ENCODE measurements at places on chromosomes 7 and 10.

- DNase-seq, result no peak
Observed at GRCh38 chr7:117154721-117155120, 168.1 kb downstream of the WNT2 start.

GRCh38 chr7:98930464-98930863 lies 52.1 kb downstream of the TRRAP start:
- no peak for DNase-seq

DNA sequence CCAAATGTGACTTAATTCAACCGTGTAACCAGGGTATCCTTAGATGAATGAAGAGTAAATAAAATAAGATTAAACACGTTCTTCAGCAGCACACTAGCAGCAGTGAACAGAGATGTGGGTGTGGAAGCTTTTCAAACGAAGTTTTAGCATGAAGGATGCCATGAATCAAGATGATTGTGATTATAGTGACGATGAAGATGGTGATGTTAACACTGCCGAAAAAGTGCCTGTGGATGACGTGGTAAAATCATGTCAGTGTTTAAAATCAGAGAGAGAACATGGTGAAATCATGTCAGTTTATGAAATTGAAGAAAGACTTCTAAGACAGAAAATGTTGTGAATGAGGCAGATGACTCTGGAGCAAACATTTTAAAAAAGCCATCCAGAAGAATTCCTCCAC lies 19.2 kb downstream of the LCOR start:
- no peak for DNase-seq

DNA sequence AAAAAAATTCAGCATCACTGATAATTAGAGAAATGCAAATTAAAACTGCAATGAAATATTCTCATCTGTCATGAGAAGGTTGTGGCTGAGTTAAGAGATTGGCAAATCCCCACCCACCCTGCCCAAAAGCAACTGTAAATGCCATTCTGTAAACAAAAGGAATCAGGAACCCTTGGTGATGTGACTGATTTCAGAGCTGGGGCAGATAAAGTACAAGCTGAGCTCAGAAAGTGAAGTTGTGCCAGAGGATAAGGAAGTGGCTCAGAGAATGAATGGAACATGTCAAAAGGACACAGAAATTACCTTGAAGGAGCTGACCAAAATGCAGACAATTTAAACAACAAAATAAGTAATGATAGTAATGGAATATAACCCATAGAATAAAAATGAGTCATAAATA lies 32.7 kb upstream of the ARMS2 start:
- no peak for DNase-seq

DNA sequence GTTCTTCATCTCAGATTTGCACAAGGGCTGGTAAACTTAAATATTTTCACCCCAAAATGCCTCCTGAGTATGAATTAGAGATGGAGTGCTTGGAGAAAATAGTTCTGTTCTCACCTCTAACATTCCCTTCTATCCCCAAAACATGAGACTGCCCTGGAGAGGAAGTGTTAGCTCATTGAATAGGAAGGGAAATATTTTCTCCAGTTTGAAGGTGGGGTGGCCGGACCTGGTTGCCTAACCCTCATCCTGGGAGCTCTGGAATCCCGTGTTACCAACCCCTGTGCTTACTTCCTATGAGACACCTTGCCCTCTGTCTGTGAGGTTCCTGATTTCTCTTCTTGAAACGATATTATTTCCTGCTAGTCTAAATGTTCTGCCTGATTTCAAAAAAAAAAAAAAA lies 779 bp downstream of the IFIT2 start:
- no peak for DNase-seq

DNA sequence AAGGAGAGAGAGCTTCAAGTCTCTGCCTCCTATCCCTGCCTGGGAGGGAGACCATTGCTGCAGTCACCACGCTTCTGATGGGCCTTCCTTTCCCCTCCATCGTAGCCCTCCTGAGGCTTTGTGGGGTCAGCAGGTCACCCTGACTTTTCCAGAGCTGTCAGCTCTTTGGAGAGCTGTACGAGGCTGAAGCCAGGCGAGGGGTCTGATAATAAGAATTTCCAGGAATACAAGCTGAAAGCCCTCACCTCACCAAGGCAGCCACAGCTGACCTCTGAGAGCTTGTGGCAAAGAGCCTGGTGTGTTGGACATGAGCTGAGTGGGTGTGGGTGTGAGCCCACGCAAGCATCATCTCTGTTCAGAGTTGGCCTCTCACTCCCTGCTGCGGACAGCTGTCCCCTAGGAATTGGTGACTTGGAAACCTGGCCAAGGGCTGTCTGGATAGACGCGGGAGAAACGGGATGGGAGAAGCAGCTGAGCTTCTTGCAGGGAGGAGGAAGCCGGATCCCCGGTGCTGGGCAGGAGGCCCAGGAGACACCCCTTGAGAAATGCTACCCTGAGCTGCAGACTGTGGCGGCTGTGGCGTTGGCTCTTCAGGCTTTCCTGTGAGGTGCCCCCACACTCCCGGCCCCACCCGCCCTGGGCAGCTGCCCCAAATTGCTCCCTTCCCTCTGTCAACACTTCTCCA lies 122.1 kb upstream of the BTBD16 start:
- peak; percentile 46 for DNase-seq

GRCh38 chr10:48838834-48839233 lies 100.8 kb downstream of the LRRC18 start:
- DNase-seq, result no peak

GRCh38 chr10:20677340-20677739 lies 219.8 kb downstream of the NEBL start:
- no peak for DNase-seq

- no peak for DNase-seq
Observed at GRCh38 chr7:92809397-92809759, 27.0 kb downstream of the CDK6 start.

GRCh38 chr10:120962756-120963593 lies 111.8 kb downstream of the WDR11 start:
- no peak for DNase-seq

DNA sequence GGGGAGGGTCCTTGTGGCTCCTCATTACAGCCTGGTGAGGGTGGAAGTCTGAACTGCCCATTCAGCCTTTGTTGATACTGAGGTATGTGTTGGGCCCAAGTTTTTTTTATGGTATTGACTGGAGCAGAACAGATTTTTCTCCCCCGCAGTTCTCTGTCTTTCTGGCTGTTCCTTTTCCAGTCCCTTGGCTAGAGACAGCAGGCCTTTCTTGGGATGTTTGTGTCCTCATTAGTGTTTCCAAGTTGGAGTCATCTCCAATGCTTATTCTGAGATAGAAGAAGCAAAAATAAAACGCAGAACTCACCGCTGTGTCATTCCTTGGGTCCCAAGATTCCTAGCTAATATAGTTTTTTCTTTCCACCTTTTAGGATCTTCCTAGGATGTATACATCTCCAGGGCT lies 193.3 kb downstream of the RAMP3 start:
- no peak for DNase-seq

GRCh38 chr10:100114976-100115770 lies 33.5 kb upstream of the CPN1 start:
- DNase-seq, result peak; percentile 19

- no peak for DNase-seq
Observed at GRCh38 chr10:108598320-108598695, 1325.0 kb downstream of the XPNPEP1 start.

- no peak for DNase-seq
Observed at GRCh38 chr7:47982610-47983009, 3.2 kb upstream of the HUS1 start.

- DNase-seq, result no peak
Observed at GRCh38 chr10:75607576-75607975, 176.2 kb downstream of the LRMDA start.

DNA sequence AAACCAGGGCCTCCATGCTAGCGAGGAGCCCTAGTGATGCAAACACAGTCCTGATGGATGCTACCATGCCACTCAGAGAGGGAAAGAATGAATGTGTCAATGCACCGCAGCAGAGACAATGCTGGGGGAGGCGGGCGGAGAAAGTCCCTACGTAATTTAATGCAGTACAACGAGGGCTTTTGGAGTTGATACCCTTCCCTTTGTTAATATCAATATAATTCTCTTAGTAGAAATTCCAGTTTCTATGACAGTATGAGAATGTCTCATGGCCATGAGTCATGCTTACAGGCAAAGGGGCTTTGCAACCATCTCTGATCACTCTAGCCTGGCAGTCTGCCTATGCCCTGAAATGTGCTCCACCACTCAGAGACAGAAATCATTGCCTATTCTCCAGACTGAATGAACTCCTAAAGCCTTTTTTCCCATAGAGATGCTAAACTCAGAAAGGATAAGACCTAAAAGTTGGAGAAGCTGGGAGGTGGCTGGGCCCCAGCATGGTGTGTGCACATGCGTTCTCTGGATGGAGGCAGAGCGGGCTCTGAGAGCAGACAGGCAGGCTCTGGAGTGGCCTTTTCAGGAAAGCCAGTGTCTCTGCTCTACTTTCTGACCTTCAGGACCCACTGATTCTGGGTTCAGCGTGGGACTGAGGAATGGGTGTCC lies 20.3 kb upstream of the GIMAP2 start:
- no peak for DNase-seq

DNA sequence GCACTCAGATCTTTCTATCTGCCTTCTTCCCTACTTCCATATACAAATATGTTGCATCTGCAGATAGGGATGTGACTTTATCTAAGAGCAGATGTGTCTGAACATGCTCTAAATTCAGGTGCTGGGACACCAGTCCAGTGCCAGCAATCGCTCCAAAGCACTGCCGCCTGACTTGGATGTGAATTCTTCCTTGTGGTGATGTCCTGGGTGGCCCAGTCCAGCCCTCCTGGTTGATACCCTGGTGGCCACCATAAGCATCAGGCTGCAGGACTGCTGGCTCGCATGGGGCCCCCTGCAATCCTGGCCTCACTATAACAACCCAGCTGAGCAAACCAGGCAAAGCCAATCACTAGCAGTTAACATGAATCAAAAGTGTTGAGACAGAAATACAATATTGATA lies 149.2 kb upstream of the PDE1C start:
- no peak for DNase-seq

DNA sequence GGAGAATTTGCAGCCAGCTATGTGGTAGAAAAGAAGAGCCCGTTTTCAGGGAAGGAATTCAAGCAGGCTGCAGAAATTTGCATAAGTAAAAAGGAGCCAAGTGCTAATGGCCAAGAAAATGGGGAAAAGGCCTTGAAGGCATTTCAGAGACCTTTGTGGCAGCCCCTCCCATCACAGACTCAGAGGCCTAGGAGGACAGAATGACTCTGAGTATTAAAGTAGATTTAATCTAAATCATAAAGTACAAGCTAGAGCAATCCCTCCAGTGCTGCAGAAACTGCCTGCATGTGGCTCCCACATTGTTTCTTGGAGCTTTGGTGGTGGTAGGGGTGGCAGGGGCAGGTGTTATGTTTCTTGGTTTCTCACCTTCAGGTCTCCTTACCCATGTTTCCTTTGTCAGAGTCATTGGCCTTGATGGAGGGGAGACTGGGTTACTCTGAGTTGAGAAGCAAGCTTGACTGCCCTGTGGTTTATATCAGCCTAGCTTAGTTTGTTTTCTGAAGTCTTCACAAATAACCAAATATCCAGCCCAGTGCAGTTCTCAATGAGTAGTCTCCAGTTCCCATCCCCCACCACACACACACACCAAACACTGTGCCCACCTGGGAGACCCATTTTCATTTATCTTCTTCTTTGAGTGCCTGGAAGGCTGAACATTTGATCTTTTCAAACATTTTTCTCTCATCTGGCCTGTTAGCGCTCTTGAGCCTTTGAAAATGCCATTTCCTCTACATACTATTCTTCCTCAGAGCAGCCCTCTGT lies 34.5 kb downstream of the ITPRIP start:
- DNase-seq, result no peak

DNA sequence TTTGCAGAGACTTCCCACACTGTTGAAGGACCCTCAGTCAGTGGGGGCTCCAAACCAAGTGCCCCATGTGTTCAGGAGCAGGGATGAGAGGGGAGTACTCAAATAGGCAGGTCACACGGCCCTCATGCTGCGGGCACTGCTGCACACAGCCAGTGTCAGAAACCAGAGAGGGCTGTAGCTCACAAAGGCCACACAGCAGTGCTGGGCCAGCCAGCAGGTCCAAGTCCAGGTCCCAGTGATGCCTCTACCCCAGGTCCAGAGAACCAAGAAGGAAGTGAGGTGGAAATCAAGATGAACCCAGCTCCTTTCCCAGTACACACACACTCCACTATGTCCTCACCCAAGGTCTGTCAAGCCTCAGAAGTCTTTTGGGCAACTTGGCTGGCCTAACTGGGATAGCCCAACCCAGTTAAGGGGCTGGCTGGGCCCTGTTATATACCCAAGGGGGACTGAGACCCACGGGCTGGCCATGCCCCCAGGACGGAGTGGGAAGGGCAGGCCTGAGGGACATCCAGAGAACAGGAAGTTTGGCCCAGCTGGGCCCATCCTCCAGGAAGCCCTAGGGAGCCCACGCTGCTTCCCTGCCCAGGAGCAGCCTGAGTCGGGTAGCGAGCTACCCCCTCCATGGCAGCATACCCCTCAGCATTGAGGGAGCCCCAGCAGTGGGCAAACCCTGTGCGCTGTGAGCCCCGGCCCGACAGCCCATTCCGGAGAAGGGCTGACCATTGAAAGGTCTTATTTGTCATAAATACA lies 24.3 kb downstream of the GRID1 start:
- DNase-seq, result no peak

GRCh38 chr7:17411922-17412321 lies 113.5 kb downstream of the AHR start:
- DNase-seq, result no peak

- DNase-seq, result no peak
Observed at GRCh38 chr10:86155054-86155921, 211.3 kb downstream of the GRID1 start.

DNA sequence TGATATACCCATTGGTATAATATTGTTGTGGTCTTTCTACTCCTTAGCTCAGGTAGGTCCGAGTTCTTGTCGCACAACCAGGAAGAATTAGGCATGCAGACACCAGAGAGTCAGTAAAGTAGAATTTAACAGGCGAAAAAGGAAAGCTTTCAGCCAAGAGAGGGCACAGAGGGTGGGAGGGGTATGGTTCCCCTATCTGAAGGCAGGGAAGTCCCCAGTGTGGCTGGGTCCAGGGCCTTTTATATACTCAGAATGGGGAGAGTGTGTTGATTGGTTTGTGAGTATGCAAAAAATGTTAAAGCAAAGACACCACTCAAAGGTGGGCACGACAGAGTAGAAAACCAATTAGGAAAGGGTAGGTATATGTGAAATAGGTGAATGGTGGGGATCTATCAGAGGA lies 53.9 kb downstream of the IMMP2L start:
- no peak for DNase-seq

GRCh38 chr7:142542942-142543341 lies 206.3 kb upstream of the PRSS1 start:
- no peak for DNase-seq

- no peak for DNase-seq
Observed at GRCh38 chr7:2459674-2460073, 16.5 kb downstream of the GRIFIN start.

GRCh38 chr7:109893231-109893630 lies 1197.7 kb upstream of the LRRN3 start:
- no peak for DNase-seq

GRCh38 chr10:29802171-29802570 lies 167.4 kb upstream of the SVIL start:
- no peak for DNase-seq

All from left lung (tissue), 14 donors.